ENCODE measurements at places on chromosomes 11 and 22.

GRCh38 chr11:61059260-61059752, 43.0 kb upstream of the CD5 start:
- DNase-seq, result no peak

DNA sequence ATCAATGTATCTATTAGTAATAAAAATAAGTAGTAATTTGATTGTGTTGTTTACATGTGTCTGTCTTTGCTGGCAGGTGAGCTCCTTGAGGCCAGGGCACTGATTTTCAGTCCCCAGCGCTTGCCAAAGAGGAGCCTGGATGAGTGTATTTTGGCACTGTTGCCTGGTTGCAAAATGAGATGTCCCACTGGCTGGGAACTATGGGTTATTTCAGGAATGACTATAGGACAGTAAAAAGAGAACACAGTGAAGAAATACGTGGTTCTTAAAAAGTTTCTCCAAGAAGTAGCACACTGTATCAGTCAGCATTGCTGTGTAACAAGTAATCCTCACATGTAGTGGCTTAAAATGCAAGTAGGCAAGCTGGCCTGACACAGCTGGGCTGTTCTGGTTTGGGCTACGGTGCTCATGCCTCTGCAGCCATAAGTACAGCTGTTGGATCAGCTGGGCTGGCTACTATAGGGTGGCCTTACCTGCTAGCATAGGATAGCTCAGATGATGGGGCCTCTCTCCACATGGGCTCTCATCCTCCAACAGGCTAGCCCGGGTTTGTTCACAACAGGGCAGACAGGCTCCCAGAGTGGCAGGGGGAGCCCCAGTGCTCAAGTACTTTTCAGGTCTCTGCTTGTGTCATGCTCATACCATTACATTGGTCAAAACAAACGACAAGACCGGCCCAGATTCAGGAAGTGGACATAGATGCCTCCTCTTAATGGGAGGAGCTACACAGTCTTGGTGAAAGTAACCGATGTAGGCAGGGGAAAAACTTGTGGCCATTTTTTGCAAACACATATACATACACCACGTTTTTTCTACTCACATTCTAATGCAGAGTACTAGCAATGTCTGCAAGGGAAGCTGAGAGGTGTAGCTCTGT, 399.1 kb downstream of the LARGE1 start:
- DNase-seq, result no peak

GRCh38 chr22:46780453-46780852, 18.0 kb downstream of the TBC1D22A start:
- DNase-seq, result no peak

DNA sequence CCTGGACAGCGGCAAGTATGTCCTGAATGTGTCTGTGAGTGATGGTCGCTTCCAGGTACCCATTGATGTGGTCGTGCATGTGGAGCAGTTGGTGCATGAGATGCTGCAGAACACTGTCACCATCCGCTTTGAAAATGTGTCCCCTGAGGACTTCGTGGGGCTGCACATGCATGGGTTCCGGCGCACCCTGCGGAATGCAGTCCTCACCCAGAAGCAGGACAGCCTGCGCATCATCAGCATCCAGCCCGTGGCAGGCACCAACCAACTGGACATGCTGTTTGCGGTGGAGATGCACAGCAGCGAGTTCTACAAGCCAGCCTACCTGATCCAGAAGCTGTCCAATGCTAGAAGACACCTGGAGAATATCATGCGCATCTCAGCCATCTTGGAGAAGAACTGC, 125.3 kb upstream of the MTNR1B start:
- no peak for DNase-seq

- DNase-seq, result no peak
These were observed 131.0 kb downstream of the ELP4 start for GRCh38 chr11:31640611-31641010.

GRCh38 chr11:111259896-111260295, 14.4 kb downstream of the POU2AF2 start:
- DNase-seq, result no peak

- peak; percentile 44 for DNase-seq
These were observed 76.0 kb downstream of the CWC15 start for GRCh38 chr11:94897330-94897768.

GRCh38 chr22:46052801-46053562, 76.0 kb upstream of the WNT7B start:
- peak; percentile 52 for DNase-seq

GRCh38 chr22:46578824-46579561, 41.2 kb upstream of the GRAMD4 start:
- no peak for DNase-seq

- DNase-seq, result peak; percentile 76
These were observed at the start of gene MIAT for GRCh38 chr22:26656891-26657851. Gene MIAT (plus strand): TSS chr22:26657588.

DNA sequence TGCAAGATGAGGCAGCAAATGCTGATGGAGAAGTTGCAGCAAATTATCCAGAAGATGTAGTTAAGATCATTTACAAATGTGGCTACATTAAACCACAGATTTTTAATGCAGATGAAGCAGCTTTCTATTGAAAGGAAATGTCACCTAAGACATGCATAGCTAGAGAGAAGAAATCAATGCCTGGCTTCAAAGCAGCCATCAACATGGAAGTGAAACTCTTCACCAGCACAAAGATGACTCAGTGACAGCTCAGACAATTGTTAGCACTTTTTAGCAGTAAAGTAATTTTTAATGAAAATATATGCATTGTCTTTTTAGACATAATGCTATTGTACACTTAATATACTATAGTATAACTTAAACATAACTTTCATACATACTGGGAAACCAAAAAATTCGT, 71.4 kb downstream of the FANCF start:
- no peak for DNase-seq

- no peak for DNase-seq
These were observed 46.9 kb downstream of the OR4D9 start for GRCh38 chr11:59558270-59558643.

GRCh38 chr11:129259931-129260348, 67.8 kb upstream of the ARHGAP32 start:
- DNase-seq, result no peak

GRCh38 chr11:66568124-66568916, at the start of gene CTSF:
Gene CTSF (minus strand): TSS chr11:66568606. CDS start chr11:66568486, 120 bp downstream.
- DNase-seq, result peak; percentile 79
